ENCODE measurements at places on chromosomes 3 and 15.

- no peak for DNase-seq
These were observed 77.2 kb upstream of the RNU6-1 start for GRCh38 chr15:67917037-67917436.

- no peak for DNase-seq
These were observed 176.1 kb downstream of the MINAR1 start for GRCh38 chr15:79608066-79608864.

DNA sequence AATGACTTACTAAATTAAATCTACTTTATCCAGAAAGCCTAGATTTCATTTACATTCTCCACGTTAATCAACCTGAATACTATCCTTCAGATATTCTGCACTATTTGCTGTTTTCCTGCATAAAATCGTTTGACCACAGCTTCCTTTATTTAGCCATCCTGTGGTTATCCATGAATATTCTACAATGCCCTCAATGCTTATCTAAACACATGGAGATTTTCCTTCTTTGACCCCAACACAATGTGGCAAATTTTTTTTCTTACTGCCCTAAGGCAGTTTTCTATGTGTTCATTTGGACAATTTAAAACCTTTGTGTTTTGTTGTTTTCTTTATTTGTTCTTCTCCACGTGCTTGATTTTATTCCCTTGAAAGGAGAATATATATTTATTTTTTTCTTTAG is 495.5 kb upstream of the ROBO1 start:
- DNase-seq, result no peak

- no peak for DNase-seq
These were observed 45.4 kb downstream of the COMMD2 start for GRCh38 chr3:149706905-149707304.

DNA sequence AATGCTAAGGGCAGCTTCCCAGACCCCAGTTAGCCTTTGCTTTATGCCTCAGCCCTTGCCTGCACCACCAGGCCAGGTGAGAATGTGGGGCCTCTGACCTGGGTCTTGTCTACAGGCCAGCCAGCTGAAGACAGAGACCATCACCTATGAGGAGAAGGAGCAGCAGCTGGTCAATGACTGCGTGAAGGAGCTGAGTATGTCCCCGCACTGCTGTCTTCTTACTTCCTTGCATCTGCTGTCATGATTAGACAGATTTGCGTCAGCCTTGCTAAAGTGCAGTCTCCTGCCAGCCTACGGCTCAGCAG is 74.6 kb downstream of the CCK start:
- DNase-seq, result no peak

DNA sequence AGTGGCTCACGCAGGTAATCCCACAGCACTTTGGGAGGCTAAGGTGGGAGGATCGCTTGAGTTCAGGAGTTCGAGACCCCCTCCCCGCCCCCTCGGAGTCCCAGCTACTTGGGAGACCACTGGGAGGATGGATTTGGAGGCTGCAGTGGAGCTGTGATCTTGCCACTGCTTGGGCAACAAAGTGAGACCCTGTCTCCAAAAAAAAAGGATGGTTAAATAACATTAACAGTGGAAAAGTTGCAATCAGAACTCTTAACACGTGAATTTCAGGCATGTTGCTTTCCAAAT is 1.4 kb upstream of the TMEM87A start:
- DNase-seq, result no peak

DNA sequence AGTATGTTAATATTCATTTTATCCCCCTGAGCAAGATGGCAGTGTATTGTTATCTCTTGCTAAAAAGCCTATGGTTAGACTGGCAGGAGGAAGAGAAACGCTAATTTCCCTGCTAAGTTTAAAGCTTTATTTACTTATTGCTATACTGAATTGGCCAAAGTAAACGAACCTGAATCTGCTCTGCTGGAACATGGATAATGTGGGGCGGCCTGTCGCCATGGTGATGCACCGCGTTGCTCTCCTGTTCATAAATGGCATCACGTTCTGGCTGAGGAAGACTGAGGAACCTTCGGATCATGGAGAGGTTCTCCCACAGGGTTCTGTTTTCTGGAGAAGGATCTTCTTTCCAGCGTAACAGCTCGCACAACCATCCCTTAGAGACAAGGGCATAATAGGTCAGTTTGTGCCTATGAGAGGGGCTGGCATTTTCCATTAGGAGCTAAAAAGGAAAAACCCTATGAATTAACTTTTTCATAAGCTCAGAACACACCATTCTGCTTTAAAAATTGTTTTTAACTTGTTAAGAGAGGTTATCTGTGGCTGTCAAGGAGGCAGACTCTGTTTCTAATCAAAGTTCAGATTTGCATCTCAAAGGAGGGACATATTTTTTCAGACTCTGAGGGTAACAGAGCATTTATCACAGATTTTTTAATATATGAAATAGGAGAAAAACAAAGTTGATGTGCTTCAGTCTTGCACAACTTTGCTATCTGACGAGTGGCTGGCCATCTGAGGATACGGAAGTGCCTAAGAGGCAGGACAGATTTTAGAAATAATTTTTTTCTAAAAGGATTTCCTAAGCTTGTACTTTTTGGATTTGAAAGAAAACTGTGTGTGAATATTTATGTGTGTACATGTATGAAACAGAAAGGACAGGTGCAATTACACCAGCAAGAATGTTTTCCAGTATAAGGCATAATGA is 73.1 kb downstream of the SATB1 start:
- no peak for DNase-seq

DNA sequence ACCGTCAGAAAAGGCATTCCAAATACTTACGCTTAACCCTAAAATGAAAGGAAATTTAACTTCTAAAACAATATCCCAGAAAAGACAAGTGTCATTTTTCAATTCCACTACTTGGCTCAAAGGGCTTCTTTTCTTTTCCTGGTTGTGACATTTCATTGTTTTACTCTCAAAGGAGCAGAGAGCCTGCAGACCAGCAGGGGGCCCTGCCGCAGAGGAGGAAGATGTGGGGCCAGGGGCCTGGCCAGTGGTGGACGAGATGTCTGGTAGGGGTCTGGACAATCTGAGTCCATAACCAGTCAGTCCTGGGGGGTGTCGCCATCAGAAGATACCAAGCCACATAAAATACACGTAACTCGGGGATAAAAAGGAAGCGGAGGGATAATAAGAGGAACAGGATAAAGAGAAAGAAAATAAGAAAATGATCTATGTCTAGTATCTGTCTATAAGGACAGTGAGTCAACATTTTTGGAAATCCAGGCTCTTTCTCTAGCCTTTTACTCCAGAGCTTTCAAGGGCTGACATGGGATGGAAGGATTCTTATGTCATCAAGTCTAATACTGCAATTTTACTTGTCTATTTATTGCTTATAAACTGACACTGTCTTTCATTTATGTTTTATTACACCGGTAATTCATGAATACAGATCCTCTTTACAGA is 54.2 kb upstream of the ARHGEF3 start:
- DNase-seq, result no peak

DNA sequence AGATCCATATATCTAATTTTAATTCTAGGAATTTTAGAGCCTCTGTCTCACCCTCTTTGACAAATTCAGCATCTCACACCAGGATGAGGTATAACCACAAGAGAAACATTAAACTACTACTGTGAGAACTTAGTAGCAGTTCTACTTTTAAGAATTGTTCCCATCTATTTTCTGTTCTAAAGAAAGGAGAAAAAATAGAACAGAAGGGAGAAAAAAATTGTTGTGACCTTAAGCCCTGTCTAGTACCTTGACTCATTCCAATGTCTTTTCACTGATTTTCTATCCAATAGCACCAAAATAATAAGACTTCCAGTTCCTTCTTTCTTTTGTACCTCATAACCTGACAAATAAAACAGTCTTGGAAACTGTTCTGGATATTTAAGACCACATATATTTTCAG is 37.0 kb downstream of the FRMD5 start:
- no peak for DNase-seq

- DNase-seq, result no peak
These were observed 115.2 kb downstream of the TIGIT start for GRCh38 chr3:114408736-114409670.

DNA sequence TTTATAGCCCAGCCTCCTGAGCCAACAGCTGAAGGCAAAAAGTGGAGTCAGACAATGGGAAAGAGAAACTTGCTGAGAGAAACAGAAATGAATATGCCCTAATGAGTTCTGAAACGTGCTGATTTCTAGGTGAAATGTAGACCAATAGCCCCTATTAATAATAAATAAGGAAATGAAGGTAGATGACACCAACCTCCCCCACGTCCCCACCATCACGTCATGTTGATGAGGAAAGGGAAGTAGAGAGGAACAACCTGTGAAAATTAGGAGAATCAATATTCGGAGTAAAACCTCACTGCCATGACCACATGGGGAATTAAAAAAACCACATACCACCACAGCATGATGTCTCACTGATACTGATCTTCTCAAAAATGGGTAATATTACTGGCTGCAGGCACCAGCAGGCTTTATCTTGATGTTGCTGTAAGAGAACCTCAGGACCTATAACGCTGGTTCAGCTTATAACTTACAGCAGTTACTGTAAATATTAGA is 64.0 kb downstream of the KAT2B start:
- no peak for DNase-seq

GRCh38 chr3:140395134-140396075 is 282.5 kb upstream of the TRIM42 start:
- DNase-seq, result no peak

DNA sequence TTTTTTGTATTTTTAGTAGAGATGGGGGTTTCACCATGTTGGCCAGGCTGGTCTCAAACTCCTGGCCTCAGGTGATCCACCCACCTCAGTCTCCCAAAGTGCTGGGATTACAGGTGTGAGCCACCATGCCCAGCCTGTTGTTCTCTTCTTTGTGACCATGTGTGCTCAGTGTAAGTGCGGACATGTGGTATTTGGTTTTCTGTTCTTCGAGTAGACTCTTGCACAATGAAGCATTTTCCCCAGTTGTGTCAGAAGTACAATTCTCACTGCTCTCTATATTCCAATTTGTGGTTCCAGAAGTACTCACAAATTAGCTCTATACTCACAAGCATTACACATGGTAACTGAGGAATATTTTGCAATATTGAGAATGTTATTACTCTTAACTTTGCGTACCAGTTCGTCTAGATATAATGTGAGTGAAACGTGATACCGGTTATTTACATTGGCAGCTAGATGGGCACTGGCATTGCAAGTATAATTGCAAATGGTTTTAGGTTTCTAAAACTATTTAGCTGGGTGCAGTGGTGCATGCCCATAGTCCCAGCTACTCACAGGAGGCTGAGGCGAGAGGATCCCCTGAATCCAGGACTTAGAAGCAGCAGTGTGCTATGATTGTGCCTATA is 34.2 kb upstream of the MTMR14 start:
- no peak for DNase-seq

DNA sequence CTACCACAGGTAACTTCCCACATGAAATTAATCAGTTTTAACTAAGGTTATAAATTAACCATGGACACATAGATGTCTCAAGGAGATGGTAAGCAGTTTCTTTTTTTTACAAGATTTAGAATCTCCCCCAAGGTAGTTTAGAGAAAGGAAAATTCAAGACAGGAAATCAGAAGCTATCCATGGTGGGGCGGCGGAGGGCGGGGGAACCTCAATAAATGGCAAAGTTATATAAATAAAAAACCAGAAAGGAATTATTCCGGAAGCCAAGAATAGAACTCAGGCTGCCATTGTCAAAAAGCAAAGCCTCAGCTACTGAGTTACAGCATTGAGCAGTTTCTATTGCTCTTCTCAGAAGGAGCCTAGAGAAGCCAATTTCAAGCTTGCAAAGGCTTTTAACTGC is 172.1 kb upstream of the SMAD3 start:
- no peak for DNase-seq

- no peak for DNase-seq
These were observed 651.6 kb downstream of the NTRK3 start for GRCh38 chr15:87604857-87605446.

DNA sequence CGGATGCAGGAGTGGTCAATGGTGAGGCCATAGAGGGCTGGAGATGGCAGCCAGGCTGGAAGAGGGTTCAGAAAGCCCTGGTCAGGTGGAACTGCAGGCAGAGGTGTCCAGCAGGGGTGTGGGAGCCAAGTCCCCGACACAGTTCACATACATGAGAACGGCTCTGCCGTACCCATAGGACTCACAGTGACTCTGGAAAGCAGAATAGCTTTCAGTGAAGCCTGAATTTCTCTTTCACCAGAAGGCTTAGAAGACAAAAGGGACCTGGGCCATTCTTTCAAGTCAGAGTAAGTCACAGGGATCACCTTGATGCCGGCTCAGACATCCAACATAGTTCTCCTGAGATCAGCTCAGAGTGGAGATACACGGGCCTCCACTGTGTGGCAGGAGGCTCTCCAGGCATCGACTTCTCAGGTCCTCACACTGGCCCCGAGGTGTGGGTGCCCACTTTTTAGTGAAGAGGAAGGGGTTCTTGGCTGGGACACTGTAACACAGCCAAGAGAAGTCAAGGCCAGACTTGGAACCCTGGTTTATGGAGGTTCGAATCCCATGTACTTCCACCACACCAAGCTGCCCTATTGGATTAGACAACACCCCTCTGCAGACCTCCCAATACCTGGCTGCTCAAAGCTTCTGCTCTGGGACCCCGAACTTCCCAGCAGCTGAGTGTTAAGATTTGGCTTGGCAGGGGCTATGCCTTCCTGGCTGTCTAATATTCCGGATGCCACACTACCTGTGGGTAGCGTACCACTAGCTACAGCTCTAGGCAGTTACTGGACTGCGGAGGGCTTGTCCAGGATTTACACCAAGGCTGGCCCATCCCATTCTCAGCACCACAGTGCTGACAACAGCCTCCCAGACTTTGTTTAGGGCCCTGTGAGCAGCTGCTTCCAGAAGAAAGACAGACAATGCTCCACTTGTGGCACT is 40.4 kb upstream of the RAB6B start:
- no peak for DNase-seq

- no peak for DNase-seq
These were observed 18.2 kb upstream of the EHHADH start for GRCh38 chr3:185272033-185272432.

DNA sequence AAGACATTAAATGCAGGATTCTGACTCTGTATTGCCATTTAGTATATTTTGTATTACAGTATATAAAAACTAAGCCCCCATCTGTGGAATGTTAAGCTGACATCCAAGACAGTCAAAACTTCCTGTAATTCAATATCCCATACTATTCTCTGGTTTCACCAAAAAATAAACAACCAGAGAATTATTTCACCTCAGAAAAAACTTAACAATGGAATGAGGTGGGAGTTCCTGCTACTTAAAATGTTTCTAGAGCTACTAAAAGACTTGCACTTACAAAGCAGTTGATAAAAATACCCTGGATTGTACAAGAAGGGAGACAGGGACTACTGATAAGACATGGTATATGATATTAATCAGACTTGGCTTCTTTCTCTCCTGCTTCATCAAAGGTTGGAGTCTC is 8.3 kb downstream of the ARL13B start:
- DNase-seq, result no peak

All from NCI-H1694 treated with DMSO at 0.1 percent for 48 hours (cell line).